GDM1 (cell line): ENCODE measurements at places on chromosomes 2 and 18.

DNA sequence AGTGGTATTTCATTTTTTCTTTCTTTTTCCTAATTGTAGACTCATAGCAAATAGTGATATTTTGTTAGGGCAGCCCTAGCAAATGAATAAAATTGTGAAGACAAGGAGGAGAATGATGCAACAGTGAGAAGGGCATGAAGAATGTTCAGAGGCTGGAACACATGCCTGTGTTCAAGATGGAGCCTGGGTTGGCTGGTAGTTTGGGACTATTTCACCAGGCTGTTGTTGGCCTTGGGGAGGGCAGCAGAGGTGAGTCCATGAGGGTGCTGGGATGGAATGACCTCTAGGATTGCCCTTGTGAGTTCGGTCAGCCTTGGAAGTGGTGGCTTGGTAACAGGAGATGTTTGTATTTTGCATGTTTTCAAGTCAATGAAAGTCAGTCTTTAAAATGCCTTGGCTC, 10.1 kb upstream of the CDC42EP3 start:
- DNase-seq: no peak

DNA sequence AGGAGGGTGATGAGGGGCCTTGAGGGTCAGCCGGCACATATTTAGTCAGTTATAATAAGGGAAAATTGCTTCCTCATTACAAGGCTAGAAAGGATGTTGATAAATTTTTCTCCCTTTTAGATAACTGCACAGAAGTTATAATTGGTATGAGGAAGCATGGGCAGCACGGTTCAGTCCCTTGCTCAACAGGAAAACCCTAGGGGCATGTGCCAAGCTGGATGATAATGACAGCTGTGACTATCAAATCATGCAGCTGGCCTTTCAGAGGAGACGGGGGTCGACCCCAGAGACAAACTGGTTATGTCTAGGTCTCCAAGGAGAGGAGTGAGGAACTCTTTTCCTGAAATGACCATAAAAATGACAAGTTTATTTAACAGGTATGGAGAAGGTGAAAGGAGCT, 448.1 kb upstream of the VRK2 start:
- DNase-seq: peak; percentile 39

- no peak for DNase-seq
Observed at GRCh38 chr2:207149249-207150213, 16.2 kb downstream of the KLF7 start.

DNA sequence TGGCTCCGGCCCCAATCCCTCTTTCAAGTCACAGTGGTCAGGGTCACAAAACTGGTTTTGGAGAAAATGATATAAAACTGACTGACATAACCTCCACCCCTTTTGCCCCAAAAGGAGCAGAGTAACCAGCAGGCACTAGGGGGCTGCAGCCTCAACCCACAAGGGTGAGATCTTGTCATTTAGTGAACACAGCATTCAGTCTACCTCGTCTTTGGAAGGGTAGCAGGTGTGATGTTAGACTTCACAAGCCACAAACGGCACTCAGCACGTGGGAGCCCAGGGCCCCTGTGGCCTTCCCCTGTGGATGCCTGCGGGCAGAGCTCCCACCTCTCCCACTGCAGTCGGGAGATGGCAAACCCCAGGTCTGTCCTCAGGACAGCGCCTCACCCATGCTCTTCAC, 372.1 kb upstream of the MYT1L start:
- DNase-seq: no peak

DNA sequence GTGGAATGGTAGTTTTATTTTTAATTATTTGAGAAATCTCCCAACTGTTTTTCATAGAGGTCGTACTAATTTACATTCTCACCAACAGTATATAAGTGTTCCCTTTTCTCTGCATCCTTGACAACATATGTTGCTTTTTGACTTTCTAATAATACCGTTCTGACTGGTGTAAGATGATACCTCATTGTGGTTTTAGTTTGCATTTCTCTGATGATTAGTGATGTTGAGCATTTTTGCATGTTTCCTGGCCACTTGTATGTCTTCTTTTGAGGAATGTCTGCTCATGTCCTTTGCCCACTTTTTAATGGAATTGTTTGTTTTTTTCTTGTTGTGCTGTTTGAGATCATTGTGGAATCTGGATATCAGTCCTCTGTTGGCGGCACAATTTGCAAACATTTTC, 242.5 kb downstream of the ZNF521 start:
- DNase-seq: no peak

GRCh38 chr2:12819103-12819475, 102.4 kb downstream of the TRIB2 start:
- no peak for DNase-seq

- no peak for DNase-seq
Observed at GRCh38 chr18:37639846-37640245, 74.2 kb upstream of the CELF4 start.

DNA sequence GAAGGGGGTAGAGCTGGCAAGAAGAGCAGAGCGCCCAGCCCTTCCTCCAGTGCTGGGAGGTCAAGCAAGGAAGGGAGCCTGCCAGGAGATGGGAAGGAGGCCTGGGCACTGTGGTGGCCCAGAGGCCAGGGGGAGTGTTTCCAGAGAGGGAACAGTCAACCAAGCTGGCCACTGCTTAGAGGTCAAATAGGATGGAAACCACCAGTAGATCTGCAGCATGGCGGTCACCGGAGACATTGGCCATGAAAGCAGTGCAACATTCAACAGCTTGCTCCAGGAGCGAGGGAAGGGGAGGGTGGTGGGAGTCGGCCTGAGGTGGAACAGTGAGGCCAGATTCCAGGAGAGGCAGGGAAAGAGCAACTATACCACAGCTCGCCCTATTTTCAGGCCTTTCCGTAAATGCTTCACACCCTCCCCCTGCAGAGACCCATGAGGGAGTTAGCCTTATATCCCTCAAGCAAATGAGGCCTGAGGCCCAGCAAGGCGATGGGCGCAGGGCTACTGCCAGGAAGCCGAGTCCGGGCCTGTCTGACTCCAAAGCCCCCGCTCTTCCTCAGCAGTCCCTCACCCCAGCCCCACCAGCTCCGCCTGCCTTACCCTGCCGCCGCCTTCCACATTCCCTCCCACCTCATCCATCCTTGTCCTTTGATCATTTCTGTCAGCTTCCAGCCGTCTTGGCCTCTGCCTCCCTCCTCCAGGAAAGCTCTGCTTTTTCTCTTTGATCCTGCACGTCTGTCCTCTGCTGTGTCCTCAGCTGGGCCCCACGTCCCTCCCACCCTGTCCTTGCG, 17.0 kb downstream of the KCNK3 start:
- no peak for DNase-seq

DNA sequence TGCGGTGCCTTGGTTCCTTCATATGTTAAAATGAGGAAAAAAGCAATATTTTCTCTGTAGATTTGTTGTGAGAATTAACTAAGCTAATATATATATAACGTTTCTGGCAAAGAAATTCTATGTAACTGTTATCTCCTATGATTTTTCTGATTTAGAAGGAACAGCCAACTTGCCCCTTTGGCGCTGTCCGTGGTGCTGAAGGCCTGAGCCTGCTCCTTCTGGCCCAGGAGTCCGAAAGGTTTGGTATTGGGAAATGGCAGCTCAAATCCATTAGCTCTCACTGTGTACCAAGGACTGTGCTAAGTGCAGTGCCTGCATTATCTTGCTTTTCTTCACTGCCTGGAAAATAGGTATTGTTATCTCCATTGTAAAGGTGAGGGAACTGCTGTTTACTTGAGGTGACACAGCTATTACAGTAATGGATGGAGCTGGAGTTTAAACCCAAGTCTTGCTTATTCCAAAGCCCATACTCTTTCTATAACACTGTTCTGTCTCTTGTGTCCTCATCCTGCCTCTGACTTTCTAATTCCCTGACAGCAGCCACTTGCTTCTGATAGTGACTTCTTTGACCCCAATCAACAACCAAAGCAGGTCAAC, 52.2 kb downstream of the C1QL2 start:
- no peak for DNase-seq
